ENCODE measurements at places on chromosomes 7 and 10.
A peak's percentile ranks its signal among the peaks of the same experiment; 100 is the strongest.

GRCh38 chr10:133100706-133101415, 13.1 kb downstream of the ADGRA1 start:
- peak; percentile 28 for DNase-seq

DNA sequence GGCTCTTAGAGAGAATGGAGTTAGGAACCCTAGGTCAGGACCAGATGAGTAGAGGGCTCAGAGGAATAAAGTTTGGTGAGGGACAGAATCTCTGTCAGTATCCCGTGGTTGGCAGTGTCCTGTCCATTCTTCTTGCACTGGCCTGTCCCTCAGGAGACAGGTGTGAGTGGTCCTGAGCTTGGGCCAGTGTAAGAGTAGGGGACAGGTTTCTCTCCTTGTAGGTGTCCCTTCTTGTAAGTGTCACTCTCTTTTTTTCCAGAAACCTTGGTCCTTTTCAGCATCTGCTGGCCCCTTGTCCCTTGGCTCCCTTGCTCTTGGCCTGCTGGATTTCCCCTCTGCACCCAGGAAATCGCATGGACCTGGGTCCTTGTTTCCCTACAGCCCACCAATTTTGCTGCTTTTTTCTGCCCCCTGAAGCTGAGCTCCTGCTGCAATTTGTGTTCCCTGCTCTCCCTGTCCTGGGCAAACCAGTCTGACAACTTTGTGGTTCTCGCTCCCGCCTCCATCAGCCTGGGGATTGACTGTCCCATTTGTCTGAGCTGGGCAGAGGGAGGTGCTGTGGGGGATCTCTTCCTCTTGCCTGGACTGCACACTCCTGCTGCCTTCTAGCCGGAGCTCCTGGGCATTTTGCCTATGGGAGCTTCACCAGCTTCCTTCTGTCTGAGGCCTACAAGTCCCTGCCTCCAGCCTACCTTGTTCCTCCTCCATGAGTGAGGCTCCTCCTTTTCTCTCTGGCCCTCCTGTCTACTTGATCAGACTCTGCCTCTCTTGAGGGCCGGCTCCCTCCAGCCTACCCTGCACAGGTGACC, 6.5 kb downstream of the TSPAN14 start:
- DNase-seq, result peak; percentile 64

GRCh38 chr10:44934416-44935200, 23.5 kb downstream of the TMEM72 start:
- DNase-seq, result no peak

DNA sequence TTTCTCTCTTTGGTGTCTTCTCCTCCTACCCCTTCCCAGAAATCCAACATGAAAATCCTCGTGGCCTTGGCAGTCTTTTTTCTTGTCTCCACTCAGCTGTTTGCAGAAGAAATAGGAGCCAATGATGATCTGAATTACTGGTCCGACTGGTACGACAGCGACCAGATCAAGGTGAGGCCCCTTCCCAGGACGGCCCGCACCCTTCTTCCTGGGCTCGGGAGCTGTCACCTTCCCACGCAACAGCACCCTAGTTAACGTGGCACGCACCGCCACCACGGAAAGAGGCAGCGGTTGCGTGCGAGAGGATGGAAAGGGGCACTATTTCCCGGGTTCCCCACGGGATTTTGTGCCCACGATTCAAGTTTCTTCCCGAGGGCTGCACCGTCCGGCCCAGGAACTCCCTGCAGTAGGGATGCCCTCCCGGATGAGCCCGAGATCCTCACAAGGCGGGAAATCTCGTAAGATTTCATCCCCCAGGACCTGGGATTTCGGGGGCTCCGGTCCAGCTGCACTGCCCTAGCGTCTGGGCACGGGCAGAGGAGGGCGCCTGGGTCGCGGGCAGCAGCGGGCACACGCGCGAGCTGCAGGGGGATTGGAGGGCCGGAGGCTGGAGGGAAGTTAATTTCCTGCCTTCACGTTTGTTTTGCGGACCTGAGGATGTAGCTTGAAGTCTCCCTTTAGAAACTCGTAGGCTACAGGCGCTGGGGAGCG, 834 bp downstream of the TAC1 start:
- no peak for DNase-seq

GRCh38 chr10:125783957-125784356, 8.3 kb upstream of the MMP21 start:
- no peak for DNase-seq

DNA sequence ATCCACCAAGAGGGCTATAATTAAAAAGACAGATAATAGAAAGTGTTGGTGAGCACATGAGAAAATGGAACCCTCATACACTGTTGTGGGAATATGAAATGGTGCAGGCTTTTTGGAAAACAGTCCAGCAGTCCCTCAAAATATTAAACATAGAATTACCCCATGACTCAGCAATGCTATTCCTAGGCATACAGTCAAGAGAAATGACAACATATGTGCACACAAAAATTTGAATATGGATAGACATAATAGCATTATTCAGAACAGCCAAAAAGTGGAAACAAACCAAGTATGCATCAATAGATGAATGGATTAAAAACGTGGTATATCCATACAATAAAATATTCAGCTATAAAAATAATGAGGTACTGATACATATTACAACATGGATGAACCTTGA, 64.5 kb upstream of the GDF10 start:
- no peak for DNase-seq

- DNase-seq, result no peak
Observed at GRCh38 chr10:113555751-113556150, 2.9 kb downstream of the HABP2 start.

DNA sequence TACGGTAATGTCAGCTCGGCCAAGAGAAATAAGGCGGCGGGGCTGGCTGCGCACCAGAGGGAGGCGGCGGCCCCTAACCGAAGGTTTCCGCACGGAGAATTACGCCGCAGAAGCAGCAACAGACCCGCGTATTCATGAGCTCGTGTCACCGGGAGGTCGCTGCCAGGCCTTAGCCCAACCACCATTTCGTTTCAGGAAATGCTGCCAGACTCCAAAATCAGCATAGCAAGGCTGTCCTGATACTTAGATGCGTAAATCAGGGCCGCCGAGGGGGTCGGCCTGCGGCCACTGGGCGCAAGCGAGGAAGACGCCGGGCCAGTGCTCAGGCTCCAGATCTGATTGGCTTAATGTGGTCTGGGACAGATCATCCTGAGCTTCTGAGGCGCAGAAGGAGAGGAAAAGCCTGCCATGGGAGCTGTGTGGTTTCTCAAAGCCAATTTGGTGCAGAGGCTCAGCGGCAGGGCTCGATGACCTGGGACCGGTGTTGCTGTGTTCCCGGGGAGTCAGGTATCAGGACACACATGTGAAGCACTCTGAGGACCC, 247.9 kb downstream of the BAMBI start:
- no peak for DNase-seq

- no peak for DNase-seq
Observed at GRCh38 chr10:43042503-43043341, 34.1 kb upstream of the RET start.

DNA sequence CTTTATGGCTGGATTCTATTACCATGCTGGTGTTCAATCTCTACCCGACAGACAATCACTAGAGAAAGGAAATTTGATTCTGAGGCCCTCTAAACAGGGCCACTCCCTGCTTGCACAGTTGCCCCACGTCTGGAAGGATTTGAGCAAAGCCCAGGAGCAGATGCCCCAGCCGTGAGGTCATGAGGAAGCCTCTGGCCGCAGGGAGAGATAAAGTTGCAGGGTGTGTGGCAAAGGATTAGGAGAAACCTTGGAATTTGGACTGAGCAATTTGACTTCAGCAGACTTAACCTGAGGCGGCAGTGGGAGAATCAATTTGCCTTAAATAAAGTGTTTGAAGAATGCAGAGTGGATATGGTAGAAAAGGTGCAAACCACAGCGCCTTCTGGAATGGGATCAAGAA, 40.2 kb upstream of the KLF6 start:
- DNase-seq, result no peak

- no peak for DNase-seq
Observed at GRCh38 chr10:31622978-31623377, 304.0 kb downstream of the ZEB1 start.

GRCh38 chr7:133345690-133346421, 93.0 kb downstream of the EXOC4 start:
- no peak for DNase-seq

DNA sequence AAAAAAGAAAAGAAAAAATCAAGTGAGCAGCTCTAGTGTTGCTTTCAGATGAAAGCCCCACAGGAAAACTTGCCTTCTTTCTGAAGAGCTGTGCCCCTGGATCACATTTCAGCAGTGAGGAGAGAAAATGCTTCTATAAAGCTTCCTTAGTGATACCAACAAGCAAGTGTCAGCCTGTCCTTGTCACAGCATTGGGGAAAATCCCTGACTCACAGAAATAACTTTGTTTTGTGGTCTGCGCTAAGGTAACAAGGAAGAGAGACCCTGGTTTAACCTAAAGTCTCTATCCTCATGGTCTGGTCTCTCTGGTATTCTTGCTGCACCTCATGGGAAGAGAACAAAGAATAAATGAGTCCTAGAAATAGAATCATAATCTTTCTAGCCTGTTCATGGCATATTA, 885.2 kb upstream of the SORCS1 start:
- no peak for DNase-seq

DNA sequence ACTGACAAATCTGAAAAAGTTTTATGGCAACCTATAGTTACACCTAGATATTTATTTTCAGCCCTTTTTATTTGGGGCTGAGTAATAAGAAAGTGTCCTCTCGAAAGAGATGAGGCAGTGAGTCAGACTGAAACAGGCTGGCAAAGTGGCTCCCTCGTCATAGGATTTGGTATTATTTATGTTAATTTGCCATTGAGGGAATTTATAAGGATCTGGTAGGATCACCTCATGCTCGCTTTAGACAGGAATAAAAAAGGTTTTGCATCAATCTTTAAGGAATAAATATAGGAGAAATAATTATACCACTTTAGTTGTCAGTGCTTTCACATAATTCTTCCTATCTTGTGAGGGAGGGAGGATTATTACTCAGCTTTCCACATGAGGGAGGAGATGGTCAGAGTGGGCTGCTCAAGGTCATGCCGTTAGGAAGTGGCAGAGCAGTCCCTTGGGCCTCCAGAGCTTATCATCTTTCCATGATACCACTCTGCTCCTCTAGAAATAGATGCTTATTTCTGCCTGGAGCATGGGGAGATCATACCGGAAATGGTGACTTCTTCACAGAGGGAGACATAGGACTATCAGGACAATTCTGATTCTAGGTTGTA, 356.8 kb downstream of the GPR158 start:
- DNase-seq, result no peak

GRCh38 chr10:110784198-110784597, 87.5 kb upstream of the PDCD4 start:
- no peak for DNase-seq

DNA sequence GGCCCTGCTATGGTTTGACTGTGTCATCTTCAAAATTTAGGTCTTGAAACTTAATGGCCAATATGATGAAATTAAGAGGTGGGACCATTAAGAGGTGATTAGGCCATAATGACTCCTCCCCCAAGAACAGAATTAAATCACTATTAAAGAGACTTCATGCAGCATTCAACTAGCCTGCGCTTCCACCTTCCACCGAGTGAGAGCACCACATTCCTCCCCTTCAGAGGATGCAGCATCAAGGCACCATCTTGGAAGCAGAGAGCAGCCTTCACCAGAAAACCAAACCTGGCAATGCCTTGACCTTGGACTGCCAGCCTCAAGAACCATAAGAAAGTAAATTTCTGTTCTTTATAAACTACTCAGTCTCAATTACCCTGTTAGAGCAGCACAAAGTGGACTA, 371.1 kb upstream of the NFE2L3 start:
- no peak for DNase-seq

GRCh38 chr10:95374597-95375209, 83.9 kb upstream of the PDLIM1 start:
- peak; percentile 89 for DNase-seq

- no peak for DNase-seq
Observed at GRCh38 chr10:132134241-132135052, 52.3 kb upstream of the DPYSL4 start.

DNA sequence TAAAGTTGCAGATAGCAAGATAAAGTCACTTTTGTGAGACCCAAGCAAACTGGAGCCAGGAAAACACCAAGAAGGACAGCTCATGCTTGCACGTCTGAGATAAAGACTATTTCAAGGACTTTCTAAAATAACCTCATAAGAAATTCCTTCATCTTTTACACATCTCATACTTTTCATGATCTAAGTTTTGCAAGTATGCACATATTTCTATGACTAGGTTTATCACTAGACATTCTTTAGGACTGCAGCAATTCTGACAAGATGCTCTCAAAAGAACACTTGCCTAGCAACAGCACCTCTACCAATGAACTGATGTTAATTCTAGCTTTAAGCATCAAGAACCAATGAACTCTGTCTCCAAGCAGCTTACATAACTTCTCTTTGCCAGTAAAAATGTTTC, 457.6 kb downstream of the SEMA3D start:
- no peak for DNase-seq

- no peak for DNase-seq
Observed at GRCh38 chr10:63605197-63605967, 84.2 kb downstream of the REEP3 start.

GRCh38 chr10:117519879-117520278, 22.7 kb upstream of the EMX2 start:
- DNase-seq, result no peak

GRCh38 chr7:38122501-38122900, 55.5 kb upstream of the STARD3NL start:
- no peak for DNase-seq

GRCh38 chr10:67903581-67903980, 19.1 kb downstream of the SIRT1 start:
- DNase-seq, result no peak

GRCh38 chr7:147412109-147412508, 1178.5 kb upstream of the C7orf33 start:
- DNase-seq, result no peak

DNA sequence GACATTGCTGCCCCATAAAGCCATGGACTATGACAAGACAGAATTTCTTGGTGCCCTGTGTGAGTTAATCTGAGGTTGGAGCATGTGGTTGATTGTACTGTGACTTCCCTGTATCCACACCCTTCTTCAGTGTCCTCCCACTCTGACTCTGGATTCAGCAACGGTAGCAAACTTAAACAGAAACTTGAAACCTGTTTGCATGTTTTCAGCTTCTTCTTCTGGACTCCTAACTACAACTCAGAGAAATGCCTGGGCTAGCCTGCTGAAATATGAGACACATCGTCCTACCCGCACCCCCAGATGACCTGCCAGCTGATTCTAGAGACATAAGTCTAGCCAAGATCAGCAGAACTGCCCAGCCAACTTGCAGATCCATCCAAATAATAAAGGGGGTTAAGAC, 78.4 kb downstream of the IPMK start:
- peak; percentile 17 for DNase-seq

DNA sequence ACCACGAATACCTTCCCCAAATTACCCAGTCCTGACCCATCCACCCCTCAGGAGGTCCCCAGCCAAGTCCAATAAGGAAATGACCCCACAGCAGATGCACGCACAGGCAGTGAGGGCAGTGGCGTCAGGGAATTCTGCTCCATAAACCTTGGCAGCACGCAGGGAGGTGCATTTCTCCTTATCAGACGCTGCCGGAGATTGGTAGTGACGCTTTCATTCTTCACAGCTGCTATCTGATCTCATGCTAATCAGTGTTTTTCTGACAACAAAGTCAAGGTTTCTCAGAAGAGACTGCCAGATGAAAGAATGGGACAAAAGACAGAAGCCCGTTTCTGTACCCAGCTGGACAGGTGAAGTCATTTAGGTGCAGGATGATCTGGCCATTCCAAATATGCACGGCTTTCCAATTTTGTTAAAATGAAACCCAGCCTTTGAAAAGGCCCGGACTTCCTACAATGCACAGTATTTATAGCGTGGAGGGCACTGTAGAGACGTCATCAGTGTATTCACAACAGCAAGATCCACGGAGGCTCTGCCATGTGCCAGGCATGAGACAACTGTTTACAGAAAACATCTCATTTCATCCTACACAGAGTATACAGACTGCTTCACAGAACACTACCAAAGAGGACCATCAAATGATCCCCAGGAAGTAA, 35.3 kb downstream of the DIP2C start:
- no peak for DNase-seq
